ENCODE measurements at places on chromosomes 7 and 10.
A peak's percentile ranks its signal among the peaks of the same experiment; 100 is the strongest.

GRCh38 chr10:71771821-71772617 lies 1.3 kb downstream of the VSIR start:
- DNase-seq = no peak

DNA sequence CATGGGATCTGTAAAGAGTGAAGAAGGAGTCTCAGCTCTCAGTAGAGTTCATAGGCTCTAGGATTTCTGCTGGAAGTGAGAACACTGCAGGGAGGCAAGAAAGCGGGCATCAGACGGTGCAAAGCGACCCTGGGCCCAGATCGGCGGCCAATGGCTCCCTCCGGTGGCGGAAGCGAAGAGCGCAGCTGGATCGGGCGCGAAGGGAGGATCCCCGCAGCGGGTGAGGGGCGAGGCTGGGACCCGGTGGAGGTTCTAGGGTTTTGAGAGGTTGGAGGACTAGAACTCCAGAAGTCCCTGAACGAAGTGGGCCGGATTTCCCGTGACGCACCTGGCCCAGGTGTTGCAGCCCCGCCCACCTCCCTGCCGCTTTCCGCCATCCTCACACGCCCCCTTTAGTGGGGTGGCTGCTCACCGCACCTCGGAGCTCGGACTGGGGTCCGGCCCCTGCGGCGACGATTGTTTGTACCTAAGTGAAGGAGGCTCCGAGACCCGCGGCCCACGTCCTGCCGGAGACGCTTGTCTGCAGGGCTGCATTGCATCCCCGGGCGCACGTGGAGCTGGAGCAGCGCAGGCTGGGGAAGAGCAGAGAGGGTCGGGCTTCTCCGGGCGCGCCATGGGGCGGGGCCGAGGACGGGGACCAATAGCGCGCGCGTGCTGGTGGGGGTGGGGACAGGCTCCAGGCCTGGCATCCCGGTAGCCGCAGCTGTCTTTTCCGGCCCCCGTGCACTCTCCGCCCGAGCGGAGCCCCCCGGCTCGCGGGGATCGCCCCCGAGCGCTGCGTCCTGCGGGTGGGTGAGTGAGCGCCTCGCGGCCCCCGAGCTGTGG lies at the start of gene SLC12A9:
Gene SLC12A9 (plus strand): TSS at position 666 of the 825 bp plus-strand sequence. CDS start 1,485 bp downstream, outside the sequence.
- DNase-seq = peak; percentile 85

DNA sequence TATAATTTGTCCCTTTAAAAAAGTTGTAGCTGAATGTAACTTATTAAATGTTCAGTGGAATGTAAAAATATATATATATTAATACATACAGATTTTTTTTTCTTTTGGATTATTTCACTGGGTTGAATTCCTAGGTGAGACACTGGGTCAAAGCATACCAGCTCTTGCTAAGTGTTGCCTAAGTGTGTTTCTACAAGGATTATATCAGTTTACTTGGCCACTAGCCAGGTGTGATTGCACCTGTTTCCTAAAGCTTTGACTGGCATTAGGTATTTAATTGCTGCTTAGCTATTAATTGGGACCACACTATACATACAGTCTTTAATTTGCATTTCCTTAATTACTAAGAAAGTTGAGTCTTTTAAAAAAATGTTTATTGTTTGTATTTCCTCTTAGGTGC lies 5.5 kb upstream of the ELOVL3 start:
- no peak for DNase-seq

DNA sequence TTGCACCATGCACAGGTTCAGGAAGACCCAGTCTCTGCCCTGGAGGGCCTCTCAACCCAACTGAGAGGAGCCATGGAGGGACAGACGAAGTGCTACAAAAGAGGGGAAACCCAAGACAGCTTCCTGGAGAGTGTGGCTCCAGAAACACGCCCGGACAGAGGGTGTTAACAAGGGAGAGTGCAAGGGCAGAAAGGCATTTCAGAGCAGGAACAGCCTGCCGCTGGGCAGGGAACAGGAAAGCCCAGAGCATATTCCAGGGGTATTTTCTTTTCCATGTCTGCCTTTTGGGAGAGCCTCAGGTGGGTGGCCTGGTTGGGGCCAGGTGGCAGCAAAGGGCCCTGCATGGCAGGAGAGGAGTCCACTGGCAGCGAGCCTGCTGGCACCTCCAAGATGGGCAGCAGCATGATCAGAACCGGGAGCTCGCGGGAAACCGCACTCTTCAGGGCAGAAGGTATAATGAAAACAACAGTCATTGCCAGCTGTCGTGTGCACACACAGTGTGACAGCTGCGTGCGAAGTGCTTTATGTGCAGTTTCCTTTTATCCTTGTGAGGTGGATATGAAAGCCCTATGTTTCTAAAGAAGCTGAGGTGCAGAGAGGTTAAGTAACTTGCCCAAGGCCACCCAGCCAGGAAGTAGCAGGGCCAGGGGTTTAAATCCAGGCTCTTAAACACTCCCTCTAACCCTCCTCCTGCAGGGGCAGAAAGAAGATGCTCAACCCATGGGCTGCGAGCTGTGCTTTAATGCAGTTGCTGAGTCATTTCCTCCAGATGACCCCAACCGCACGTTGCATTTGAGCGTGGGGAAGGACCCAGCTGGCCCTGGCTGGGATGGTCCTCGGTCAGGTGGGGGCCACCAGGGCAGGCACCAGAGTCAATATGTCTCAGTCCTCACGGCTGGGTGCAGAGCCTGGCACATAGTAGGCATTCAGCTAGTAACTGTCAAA lies 128.6 kb downstream of the OAT start:
- DNase-seq = no peak

- no peak for DNase-seq
These were observed 106.2 kb downstream of the TFEC start for GRCh38 chr7:115924411-115924810.

DNA sequence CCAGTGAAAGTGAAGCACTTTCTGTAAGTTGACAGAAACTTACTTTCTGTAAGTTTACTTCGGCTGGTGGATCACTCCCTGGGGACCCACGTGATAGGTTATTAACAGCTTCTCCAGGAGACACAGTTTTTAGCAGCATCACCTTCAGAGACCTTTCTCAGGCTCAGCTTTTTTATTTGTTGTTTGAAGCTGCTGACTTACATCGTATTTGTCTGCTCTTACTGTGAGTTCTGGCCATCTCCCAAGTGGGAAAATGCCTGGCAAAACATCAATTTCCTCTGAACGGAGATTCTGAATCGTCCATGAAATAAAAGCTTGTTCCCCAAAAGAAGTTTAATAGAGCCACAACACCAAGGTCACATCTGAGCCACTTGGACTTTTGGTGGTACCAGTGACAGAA lies 178.7 kb upstream of the PODXL start:
- DNase-seq = no peak

GRCh38 chr10:86258941-86259340 lies 107.7 kb downstream of the GRID1 start:
- DNase-seq = no peak

DNA sequence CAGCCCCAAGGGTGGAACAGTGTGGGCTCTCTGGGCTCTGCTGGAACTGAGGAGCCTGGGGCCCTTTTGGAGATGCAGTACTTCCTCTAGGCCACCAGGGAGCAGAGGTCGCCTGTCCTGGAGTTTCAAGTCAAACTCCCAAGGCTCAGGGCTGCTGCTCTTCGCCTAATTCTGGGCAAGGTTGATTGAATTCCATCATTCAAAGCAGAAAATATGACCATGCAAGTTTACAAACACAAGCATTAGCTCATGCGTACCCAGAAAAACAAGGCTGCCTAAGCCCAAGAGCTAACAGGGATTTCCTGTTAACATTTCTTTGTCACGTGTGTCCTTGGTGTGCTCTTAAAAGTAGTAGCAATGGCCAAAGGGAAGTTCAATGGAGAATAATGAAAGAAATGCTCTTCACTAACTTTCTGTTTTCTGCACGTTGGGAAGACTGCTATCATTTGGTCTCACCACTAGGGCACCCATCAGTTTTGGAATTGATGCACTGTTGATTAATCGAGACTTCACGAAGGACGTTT lies 20.1 kb downstream of the LDB3 start:
- no peak for DNase-seq

DNA sequence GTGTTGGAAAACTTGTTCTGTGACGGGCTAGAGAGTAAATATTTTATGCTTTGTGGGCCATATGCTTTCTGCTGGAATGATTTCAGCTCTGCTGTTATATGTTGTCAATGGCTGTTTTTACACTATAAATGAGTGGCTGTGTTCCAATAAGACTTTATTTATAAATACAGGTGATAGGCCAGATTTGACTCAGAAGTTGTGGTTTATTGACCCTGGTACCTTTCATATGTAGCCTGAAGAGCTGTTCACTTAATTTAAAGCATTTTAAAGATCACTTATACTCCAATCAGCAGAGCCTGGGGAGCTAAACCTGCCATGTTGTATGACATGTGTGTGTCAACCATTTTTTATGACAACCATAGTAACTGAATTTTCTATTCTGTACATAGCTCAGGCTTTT lies 9.1 kb upstream of the SSBP1 start:
- no peak for DNase-seq

- peak; percentile 48 for DNase-seq
These were observed 993 bp downstream of the ZC3HAV1 start for GRCh38 chr7:139108266-139109187.

DNA sequence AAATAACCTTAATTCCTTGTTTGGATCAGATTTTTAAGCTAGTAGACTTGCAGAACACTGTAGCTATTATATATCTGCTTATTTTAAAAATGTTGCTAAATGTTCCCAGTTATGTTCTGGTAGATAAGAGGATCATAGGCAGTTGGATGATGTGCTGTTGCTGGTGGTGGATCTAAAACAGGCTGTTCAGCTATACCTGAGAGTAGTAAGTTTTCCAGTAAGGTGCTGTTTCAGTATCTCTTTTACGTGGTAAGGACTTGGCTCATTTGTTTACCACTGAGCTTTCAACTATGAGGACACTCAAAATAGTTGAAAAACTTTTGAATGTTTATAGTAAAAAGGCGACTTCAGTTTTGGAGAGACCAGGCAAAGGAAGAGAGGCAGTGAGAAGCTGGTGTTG lies 180.9 kb downstream of the CDK14 start:
- DNase-seq = no peak

DNA sequence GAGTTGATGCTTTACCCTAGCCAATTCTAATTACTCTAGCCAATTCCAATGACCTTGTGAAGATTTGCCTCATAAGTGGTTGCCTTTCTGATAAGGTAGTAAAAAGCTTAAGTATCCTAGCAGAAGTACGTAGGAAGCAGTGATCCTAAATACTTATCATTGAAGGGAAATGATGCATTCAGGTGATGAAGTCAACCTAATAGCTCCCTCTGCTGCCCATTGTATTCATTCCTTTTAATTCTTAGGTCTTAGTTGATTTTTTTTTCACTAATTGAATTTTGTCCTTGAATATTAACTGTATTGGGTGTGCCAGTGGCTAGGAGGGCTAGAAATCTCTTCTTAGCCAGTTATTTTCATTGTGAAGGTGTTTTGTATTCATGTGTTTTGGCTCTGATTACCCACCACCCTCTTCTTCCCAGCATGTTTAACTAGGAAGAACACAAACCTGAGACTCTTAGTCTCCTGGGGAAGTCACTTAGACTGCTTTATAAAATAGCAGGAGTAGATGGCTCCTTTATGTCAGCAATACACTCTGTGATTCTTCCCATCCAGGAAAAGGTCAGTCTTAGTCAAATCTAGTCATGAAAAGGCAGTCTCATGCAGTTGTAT lies 46.3 kb downstream of the PLEKHA8 start:
- peak; percentile 50 for DNase-seq

DNA sequence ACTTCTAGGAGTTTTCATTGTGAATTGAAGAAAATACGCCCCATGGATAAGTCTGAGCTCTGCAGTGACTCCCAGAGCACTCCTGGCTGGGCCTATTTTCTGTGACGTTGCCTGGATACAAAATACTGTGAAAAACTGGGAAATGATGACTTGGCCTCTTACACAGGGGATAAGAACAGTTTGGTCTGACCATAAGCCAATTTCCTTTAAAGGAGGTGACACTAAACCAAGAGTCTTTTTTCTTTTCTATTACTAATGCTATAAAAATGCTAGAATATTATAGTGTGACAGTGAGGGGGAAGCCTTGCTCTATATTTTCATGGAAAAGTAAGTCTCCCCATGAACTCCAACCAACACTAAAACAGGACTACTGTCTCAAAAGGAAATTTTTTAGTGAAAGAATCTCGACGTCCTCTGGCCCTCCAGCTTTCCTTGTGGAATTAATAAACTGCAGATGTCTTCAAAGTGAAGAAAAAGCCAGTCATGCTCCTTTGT lies 45.5 kb downstream of the MYOF start:
- DNase-seq = no peak

GRCh38 chr10:89644691-89644966 lies 413 bp downstream of the PANK1 start:
- no peak for DNase-seq

- no peak for DNase-seq
These were observed 309.7 kb downstream of the CSTF2T start for GRCh38 chr10:51389415-51390321.

DNA sequence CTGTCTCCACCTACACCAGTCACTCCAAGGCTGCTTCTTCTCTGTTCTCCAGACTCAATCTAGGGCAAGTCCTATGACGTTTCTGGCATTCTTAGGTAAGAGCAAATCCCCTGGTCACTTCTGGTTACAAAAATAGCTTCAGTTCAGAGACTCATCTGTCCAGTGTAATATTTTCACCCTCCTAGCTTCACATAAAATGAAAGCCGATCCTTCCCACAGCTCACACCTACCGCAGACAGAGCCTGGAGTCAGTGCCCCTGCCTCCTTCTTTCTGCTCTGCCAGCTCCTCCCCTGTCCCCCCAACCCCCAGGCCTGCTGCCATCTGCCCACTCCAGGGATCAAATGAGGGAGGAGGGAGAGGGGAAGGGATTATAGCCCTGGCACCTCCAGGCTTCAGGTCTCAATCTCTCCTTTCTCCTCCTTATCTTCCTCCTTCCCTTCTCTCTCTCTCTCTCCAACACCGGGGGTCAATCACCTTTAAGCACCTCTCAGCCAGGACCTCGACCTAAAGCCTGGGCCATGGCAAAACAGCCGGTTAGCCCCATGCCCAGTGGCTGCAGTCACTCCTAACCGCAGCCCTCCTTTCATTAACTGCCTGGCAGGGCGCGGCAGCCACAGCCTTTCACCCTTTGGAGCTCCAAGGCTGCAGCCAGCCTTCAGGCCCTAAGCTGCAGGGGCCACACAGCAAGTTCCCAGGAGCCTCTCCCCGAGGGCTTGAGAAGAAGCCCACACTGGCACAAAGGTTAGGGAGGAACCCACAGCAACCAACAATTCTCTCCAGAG lies 292.6 kb upstream of the MGMT start:
- no peak for DNase-seq

DNA sequence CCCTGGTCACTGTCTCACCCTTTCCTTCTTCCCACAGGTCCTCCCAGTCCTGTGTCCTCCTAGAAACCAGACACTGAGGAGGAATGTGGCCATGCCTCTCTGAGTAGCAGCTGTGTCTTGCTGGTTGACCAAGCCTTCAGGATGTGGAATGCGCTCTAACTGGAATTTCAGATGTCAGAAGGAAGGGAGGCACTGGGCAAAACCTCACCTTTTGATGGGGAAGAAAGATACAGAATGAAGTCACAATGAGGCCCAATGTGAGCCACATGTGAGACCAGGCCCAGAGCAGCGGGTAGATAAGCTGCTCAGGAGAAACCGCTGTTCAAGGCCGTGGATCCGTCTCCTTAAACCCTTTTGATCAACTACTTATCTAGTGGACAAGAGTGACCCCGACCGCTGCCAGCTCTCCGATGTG lies 54.8 kb upstream of the ECHDC3 start:
- no peak for DNase-seq

GRCh38 chr7:36474283-36475010 lies 84.8 kb downstream of the ANLN start:
- no peak for DNase-seq

- DNase-seq = no peak
These were observed 27.8 kb downstream of the A1CF start for GRCh38 chr10:50857579-50857978.
